ENCODE measurements at places on chromosomes 1 and 21. TPM values are rescaled to one million over a fixed set of nuclear protein-coding genes. Genes with fewer than 3 reads are reported as not detected.

- no peak for DNase-seq
These were observed 17.3 kb upstream of the C1orf159 start for GRCh38 chr1:1132956-1133750.

- no peak for DNase-seq
These were observed 1.5 kb downstream of the GCLM start for GRCh38 chr1:93907718-93908117.

GRCh38 chr1:235074523-235075047, 54.1 kb downstream of the TOMM20 start:
- peak; percentile 54 for DNase-seq

DNA sequence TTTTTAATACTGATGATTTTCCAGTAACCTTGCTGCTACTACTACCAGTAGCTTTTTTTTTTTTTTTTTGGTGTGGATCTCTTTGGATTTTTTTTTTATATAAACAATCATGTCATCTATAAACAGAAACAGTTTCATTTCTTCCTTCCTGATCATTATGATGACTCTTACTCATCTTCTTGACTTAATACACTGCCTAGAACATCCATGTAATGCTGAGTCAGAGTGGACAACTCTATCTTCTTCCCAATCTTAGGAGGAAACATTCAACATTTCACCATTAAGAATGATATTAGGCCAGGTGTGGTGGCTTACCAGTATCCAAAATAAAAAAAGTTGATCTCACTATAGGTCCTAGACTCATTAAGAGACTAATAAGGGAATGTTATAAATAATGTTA, 69.1 kb downstream of the RUSC1 start:
- no peak for DNase-seq

DNA sequence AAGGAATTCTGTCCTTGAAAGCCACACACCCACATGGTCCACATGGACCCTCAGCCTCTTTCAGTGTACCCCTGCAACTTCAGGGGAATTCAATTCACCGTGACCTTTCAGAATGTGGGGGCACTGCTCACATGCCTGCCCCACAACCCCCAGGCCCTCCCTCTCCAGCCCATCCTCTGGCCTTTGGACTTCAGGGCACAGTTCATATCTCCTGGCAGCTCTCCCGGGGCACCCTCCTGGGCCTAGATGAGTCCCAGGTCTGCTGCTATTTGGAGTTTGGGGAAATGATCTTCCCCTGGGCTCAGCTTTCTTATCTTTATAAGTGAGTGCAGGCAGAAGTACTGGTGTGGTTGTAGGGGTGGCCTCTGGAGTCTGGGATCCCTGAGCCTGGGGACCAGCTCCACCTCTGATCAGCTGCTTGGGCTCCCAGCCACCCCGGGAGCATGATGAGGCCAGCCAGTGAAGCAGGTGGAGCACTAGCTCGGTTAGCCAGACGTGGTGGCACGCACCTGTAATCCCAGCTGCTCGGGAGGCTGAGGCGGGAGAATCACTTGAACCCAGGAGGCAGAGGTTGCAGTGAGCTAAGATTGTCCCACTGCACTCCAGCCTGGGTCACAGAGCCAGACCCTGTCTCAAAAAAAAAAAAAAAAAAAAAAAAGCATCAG, 15.8 kb downstream of the C1orf167 start:
- DNase-seq: no peak

DNA sequence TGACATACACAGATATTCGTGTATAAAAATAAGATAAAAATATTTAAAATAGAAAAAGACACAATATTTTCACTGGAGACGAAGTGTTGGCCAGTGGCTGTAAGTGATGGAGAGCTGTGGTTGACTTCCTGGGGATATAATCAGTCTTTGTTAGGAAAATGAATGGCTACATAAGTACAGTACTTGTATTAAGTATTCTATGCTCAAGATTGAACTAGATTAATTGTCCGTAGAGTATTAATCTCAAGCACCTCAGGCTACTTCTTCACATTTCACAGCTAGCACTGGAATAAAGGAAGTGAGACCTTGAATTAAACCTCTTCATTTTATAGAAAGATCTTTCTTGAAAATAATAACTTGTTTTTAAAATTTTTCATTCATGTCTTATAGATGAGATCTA, 39.0 kb upstream of the RGS5 start:
- DNase-seq: no peak

DNA sequence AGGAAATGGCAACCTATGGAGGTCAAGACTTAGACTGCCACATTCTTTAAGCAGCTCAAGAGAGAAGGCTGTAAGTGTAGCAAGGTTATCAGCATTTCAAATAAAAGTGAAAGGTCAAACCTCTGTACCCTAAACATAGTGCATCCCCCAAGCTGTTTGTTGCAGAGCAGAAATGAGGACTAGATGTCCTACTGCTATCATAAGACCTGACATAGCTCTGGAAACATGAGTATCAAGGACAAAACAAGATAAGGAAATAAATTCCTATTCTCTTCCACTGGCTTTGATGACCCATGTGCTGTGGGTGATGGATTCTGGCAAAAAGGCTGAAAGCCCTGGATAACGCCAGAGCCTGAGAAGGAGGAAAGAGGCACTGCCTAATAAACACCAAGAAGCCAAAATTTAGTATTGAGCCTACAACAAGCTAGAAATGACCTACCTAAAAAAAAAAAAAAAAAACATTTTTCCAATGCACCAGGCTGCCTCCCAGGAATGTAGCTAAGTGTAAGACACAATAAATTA, 35.9 kb downstream of the URB1 start:
- DNase-seq: no peak

LIPI gene
- not detected for total RNA-seq

DNA sequence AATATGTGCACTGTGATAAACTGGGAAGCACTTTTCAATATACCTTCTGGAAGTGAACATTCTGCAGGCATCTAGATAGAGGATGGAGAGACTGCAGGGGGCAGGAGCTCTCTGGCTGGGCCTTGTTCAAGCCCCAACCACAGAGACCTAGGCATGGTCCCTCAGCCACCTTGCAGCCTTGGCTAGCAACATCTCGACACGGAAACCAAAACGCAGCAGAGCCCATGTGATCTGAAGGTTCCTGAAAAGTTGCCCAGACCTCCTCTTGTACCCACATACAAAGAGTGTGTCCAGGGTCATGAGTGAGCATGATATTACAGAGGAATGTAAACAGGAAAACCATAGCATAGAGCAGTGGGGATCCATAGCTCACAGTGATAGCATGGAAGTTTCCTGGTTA, 33.1 kb upstream of the SAMD11 start:
- no peak for DNase-seq

DNA sequence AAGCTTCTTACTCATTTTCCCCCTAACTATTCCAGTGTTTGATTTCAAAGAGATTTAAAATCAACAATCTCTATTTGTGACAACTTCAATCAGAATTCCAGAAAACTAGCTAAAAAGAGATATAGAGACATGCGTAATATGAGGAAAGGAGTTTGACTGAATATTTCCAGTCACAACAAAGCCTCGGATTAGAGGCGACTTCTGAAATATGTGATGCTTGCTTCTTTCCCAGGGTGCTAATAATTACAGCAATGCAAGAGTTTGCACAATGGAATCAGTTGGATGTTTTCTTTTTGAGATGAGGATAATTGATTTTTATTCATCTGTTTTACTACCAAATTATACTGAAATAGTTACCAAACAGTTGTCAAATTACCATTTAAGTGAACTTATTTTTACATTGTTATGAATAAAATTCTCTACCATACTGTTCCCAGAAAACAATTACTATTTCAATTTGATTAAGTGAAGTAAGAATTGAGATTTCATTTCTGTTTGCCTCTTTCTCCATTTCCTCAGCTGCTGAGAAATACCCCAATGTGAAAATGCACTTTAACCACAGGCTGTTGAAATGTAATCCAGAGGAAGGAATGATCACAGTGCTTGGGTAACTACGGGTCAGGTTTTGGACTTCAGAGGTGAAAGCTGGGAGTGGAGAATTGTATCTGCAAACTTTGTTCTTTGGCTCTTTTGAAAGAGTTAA, 28.1 kb downstream of the KMO start:
- DNase-seq: no peak

GRCh38 chr1:16124377-16125087, 31.3 kb downstream of the EPHA2 start:
- no peak for DNase-seq

GRCh38 chr1:7257225-7257624, 472.0 kb downstream of the CAMTA1 start:
- no peak for DNase-seq

TRABD2B gene
- not detected for total RNA-seq

DNA sequence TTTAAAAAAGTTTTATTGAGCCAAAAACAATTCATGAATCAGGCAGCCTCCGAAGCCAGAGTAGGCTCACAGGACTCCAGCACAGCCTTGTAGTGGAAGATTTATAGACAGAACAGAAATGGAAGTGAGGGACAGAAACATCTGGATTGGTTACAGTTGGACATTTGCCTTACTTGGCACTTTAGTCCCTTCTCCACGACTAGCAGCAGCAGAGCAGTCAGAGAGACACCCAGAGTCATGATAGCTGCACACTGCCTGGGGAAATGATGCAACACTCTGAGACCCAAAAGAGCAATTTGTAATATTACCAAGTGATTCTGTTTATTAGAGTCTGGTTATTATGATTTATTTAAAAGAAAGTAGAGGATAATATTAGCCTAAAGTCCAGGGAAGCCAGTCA, 72.2 kb upstream of the KRTAP11-1 start:
- no peak for DNase-seq

DNA sequence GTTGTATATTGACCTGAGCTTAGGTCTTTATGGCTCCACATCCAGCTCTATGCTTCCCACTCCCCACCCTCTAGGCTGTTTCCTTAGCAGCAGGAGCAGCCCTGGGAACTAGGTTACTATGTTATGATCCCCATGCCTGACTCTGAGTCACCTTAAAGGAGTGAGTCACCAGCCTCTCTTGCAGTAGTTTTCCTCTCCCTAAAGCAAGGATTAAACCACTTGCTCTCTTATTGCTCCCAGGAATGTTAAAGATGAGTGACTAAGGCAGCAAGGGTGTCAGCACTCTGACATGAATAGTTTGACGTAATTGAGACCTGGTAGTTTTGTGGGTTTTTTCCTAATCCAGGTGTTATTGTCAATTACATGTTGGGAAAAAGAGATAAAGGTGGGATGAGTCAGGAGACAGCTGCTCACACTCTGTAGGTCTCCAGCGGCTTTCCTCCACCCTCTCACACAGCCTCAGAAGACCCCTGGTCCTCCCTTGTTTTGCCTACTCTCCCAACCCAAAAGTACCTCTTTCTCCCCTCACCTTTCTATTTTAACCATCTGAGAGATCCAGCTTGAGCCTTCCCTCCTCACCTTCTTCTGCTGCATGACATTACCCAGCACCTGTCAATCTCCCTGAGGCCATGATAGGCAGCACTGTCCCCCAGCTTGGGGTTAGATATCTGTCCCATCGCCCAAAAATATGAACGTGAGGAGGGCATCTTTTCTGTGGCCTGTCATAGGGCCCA, 369.1 kb upstream of the VAMP3 start:
- no peak for DNase-seq

PDC gene
- total RNA-seq: not detected

- no peak for DNase-seq
These were observed 6.5 kb upstream of the IGSF3 start for GRCh38 chr1:116674011-116674531.

- no peak for DNase-seq
These were observed 55.2 kb downstream of the AJAP1 start for GRCh38 chr1:4709641-4710040.

RGS21 gene
- not detected for total RNA-seq

DNA sequence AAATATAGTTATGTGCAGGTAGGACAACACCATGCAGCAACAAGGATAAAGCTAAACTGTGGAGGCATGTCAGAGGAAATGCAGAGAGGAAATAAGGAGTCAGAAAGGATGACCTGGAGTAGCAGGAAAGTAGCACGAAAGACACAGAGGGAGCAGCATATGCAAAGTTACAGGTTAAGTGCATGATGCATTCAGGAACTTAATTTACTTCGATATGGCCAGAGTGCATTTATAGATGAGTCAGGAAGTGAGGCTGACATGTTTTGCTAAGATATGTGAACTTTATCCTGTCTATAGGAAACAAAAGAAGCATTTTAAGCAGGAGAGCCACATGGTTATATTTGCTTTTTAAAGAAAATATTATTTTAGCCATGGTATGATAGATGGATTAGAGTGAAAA, 15.4 kb upstream of the MUTYH start:
- no peak for DNase-seq

GRCh38 chr1:168374566-168374965, 93.9 kb downstream of the TBX19 start:
- DNase-seq: no peak

DNA sequence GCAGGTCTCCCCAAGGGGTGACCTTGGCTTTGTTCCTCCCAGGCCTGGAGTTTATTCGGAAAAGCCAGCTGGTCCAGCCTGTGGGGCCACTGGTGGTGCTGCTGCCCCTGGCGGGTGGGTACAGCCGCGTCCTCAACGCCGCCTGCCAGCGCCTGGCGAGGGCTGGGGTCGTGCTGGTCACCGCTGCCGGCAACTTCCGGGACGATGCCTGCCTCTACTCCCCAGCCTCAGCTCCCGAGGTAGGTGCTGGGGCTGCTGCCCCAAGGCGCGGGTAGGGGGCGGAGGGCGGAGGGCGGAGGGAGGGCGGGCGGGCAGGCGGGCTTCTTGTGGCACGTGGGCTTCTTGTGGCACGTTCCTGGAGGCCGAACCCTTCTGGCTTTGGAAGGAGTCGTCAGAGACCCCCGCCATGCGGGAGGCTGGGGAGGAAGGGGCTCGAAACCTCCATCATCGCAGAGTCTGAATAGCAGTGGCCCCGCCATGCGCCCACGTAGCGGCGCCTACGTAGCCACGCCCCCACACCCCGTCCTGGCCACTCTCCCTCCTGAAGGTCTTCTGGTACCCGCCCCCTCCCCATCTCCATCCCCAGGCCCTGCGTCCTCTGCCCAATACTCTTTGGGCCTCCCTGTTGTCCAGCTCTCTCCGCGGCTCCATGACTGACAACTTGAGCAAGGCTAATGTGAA, 16.7 kb downstream of the PCSK9 start:
- no peak for DNase-seq

GRCh38 chr1:235133086-235133485, 4.4 kb upstream of the TOMM20 start:
- DNase-seq: no peak

MSH4 gene
- 0.25 TPM for total RNA-seq

DNA sequence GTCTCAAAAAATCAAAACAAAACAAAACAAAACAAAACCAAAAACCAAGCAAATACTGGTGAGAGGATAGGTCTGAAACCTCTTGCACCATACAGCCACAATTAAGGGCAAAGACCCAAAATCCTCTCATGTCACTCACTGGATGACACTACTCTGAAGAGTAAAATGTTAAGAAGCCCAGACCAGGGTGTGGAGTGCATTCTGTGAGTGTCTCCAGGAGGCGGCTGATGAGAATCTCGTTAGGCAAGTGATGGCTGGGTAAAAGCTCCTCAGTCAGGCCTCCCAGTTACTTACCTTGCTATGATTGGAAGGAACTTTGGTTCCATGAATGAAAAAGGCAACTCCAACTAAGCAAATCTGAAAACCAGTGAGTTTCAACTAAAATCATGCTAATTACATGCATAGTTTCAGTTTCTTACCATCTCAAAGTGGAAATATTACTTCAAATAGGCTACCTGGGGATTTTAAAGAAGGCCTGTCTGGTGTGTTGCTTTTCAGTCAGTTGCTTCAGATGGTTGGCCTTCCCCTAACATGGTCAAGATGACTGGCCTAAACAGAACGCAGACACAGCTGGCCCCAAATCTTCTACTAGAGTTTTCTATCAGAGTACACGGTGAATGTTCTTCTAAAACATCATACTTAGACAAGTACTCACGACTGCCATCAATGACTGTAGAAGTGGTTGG, 95.1 kb downstream of the KIAA0319L start:
- DNase-seq: no peak
